ENCODE measurements at places on chromosomes 12 and 14.

- no peak for DNase-seq
Observed at GRCh38 chr12:14059548-14059947, 78.1 kb upstream of the GRIN2B start.

DNA sequence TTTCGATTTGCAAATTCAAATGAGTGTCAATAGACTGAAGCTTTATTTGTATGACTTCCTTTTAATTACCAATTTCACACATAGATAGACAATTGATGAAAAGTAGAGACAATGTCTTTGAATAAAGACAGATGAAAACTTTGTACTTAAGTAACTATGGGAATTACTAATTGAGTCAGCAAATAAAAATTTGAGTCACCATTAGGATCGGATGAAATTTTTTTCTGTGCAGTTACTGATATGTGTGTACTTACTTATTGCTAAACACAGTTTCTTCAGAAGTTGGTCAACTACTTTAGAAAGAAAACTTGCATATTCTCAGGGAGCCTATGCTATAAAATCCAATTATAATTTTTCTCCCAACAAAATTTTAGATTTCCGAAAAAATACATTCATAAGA is 224.9 kb upstream of the SLC16A7 start:
- DNase-seq = no peak

DNA sequence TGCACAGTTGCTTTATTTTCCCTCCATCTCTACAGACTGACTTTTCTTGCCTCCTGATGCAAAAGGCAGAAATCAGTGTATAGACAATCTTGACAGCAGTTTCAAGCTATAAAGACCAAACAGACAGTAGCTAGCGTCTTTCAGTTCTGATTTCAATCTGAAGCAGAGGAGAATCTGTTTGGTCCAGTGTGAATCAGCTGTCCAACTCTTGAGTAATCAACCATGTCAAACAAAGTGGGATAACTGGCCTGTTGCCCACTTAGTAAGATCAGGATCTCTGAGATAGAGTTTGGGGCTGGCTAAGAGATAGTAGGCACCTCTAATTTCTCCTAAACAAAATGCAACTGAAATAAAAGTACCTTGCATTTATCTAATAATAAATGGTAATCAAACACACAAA is 797.4 kb upstream of the FBXO33 start:
- DNase-seq = no peak

DNA sequence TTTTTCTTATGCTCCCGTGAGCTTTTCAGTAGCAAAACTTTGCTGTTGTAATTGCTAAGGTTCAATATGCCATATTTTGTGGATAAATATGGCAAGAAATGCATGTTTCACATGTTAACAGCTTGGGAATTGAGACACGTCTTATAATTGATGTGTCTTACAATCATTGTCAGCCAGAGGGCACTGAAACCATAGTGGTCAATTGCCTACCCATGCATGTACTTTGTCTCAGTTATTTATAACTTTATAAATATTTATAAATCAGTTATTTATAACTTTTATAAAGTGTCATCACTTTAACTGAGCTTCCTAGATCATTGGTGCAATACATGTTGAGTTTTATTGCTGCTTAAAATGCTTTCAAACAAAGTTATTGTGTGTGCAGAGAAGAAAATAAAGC is 82.0 kb downstream of the CATSPERB start:
- DNase-seq = no peak

GRCh38 chr12:123041042-123041531 is 60.6 kb downstream of the ARL6IP4 start:
- no peak for DNase-seq

GRCh38 chr12:92229381-92229780 is 83.7 kb upstream of the BTG1 start:
- DNase-seq = no peak

DNA sequence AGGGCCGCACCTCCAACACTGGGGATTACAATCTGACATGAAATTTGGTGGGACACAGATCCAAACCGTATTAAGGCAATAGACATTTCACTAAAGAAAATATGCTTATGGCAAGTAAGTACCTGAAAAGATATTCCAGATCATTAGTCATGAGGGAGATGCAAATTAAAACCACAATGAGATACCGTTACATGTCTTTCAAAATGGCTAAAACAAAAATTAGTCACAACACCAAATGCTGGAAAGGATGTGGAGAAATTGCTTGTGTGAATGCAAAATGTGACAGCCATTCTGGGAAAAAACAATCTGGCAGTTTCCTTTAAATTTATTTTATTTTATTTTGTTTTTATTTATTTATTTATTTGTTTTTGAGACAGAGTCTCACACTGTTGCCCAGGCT is 82.3 kb upstream of the PTGDR start:
- no peak for DNase-seq

- no peak for DNase-seq
Observed at GRCh38 chr12:52308806-52309425, 12.3 kb downstream of the KRT83 start.

- no peak for DNase-seq
Observed at GRCh38 chr14:30272848-30273832, 285.8 kb upstream of the G2E3 start.

DNA sequence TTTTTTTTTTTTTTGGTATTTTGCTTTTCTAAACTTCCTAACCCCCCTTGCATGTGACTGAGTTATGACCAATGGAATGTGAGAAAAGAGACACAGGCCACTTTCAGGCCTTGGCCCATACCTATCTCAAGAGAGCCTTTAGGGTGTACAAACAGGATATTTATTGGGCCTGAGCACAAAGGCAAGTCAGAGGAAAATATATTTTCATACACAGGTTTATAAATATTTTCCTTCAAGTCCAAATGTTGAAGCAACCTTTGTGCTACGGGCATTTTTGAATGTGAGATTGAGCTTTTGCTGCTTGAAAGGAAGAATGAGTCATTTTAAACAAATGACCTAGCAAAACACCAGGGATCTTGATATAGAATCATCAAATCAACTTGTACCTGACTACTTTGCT is 228.6 kb upstream of the E2F7 start:
- DNase-seq = no peak

- DNase-seq = no peak
Observed at GRCh38 chr12:27751386-27752047, 28.5 kb upstream of the KLHL42 start.

GRCh38 chr12:114479831-114480230 is 73.9 kb upstream of the TBX5 start:
- no peak for DNase-seq

Measured in activated T-helper 2 cell treated with anti-CD3 and anti-CD28 coated beads, Interferon-gamma antibody, Interleukin-2, Interleukin-4, amounts not matched to agents 10 μg/mL and 5 μg/mL and 100 μg/mL, durations not matched to agents 14 hours and 24 hours and 36 hours (primary cell).